ENCODE measurements at places on chromosomes 3 and 15. TPM values are rescaled to one million over a fixed set of nuclear protein-coding genes. Genes with fewer than 3 reads are reported as not detected.

DNA sequence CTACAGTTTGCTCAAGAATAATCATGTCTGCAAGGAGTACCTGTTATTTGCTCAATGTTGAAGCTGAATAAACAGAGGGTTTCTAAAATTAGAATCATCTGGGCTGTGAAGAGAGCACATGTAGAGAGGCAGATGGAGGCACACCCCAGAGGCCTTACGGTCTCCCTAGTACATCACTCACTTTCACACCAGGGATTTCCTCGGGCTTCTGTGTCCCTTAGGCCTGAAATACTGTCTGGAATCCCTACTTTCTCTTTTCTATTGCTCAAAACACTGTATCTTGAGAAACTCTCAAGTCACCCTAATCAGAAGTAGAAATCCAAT, 473.7 kb upstream of the ROBO2 start:
- no peak for DNase-seq

DNA sequence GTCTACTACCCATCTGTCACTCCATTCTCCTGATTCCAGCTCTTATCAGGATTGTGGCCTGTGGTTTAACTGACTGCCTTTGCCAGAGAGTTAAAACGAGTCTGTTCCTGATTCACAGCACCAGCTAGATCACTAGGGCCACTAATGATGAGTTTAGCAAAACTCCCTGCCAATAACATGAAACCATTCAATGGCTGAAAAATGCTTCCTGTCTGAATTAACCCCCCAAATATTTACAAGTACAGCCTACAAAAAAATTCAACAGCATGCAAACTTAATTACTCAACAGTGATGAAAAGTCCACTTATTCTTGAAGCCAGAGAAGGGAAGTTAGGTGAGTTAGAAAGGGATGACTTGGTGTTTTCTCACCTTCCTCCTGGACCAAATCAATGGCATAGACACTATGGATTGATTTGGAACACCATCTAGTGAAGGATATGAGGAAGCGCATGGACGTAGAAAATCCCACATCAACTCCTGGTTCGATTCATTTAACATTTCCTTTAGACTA, 141.4 kb downstream of the TGFBR2 start:
- DNase-seq: peak; percentile 57

- no peak for DNase-seq
Observed at GRCh38 chr3:183802989-183803388, 22.4 kb downstream of the MAP6D1 start.

DNA sequence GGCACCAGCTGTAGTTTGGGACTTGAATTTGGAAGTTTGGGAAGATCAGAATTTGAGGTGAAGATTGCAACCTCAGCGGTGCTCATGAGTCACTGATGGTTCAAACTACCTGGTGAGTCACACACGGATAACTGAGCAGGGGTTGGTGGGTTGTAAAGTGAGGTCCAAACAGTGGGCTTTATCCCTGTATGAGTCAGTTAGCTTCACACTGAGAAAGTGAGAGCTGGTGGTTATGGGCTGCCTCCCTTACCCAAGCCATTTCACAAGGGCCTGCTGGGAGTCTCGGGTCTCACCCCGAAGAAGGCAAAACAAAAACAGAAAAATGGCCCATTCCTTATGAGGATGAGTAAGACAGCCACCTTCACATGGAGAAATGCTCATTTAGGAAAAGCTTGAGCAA, 77.0 kb downstream of the ITGA11 start:
- DNase-seq: peak; percentile 79

GRCh38 chr15:73697033-73697467, 12.9 kb downstream of the CD276 start:
- peak; percentile 60 for DNase-seq

DNA sequence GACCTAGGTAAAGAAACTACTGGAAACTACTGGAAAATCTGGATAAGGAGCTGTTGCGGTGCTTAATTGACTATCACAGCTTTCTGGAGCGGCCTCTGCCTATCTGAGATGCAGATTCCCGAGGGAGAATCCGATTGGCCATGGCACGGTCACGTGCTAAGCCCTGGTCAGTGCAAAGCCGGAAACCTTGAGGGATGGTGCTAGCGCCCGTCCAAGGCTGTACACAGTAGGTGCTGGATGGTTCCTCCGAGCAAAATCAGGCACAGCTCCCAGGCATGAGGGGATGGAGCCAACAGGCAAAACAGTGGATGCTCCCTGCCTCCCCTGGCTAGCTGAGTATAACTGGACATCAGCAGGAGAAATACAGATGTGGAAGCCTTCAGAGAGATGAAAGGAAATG, 238.7 kb upstream of the HES1 start:
- DNase-seq: no peak

- peak; percentile 94 for DNase-seq
Observed at GRCh38 chr3:196108075-196108743, 26.3 kb upstream of the TFRC start.

DNA sequence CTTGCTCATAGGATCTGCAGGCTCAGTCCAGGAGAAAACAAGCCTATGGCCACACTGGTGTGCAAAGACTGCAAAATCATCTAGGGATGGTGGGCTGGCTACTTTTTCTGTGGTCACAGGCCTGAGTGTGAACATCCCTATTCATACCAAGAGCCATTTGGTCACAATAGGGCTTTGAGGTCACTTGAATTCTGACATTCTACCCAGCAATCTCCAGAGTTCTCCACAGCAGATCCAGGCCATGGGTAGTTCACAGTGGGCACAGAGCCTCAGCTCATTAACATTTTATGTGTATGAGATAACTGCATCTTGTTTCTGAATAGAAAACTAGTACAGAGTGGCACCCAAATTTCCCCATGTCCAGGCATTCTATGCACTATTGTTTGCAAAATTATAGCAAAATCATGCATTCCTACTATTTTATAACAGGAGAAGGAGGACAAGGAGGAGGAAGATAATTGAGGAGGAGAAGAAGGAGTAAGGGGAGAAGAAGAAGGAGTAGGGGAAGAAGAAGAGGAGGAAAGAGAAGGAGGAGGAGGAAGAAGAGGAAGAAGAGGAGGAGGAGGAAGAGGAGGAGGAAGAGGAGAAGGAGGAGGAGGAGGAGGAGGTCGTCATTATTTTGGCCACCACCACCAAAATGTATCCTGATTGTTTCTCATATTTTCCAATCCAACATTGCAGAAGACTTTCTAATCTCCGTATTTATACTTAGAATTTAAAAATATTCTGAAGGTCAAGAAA, 129.0 kb downstream of the SEMA6D start:
- DNase-seq: no peak

DNA sequence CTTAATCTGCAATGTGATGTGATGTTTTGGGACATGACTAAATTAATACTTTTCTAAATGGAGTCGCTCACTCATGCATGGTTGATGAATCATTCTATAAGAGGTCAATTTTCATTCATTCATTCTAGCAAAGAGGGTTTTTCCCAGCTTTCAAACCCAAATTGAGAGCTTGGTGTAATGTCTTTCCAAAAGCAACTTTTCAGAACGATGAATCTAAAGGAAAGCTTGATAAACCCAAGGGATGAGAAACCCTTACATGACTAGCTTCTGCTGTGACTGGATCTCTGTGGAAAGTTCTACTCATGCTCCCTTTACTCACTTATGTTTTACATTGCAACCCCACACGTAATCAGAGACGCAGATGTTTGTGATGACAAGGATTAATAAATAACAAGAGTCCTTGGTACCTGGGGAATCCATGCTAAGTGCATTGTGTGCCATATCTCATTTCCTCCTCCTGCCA, 47.7 kb downstream of the PDZRN3 start:
- no peak for DNase-seq

GRCh38 chr3:43255662-43256061, 30.7 kb upstream of the SNRK start:
- DNase-seq: no peak

- no peak for DNase-seq
Observed at GRCh38 chr3:133455960-133456359, 56.1 kb downstream of the BFSP2 start.

- no peak for DNase-seq
Observed at GRCh38 chr3:39106281-39106811, 1.1 kb downstream of the GORASP1 start.

DNA sequence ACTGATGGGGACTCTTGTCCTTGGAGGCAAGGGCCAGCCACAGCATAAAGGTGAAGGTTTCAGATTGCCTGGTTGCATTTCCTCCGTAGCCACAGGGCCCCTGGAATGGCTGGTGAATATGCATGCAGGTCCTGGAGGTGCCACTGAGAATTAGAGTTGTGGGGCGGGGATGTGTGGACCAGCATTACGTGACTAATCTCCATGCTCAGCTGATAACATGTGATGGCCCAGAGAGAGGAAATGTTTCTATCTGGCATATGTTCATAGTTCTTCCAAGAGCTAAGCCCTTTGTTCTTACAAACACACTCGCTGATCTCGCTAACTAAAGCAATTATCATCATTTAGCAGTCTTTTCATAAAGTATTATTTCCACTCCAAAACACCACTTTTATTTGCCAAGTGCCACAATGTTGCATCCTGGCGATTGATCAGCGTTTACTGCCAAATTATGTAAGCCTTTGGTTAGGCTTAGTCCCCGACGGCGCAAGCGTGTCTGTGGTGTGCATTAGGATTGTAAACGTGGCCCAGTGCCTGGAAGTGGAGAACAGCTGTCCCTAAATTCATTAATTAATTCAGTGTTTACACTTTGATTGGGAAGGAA, 55.9 kb downstream of the CGNL1 start:
- no peak for DNase-seq

DNA sequence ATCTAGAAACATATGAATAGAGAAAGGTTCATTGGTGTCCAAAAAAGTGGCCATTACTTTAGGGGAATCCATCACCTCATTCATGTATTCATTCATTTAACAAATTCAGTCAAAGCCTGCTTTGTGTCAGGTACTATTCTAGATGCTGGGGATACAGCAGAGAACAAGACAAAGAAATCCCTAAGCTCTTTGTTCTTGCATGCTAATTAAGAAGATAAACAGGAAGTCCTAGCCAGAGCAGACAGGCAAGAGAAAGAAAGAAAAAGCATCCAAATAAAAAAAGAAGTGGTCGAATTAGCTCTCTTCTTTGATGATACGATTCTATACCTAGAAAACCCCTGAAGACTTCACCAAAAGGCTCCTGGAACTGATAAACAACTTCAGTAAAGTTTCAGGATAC, 12.4 kb upstream of the ZMAT3 start:
- no peak for DNase-seq

DNA sequence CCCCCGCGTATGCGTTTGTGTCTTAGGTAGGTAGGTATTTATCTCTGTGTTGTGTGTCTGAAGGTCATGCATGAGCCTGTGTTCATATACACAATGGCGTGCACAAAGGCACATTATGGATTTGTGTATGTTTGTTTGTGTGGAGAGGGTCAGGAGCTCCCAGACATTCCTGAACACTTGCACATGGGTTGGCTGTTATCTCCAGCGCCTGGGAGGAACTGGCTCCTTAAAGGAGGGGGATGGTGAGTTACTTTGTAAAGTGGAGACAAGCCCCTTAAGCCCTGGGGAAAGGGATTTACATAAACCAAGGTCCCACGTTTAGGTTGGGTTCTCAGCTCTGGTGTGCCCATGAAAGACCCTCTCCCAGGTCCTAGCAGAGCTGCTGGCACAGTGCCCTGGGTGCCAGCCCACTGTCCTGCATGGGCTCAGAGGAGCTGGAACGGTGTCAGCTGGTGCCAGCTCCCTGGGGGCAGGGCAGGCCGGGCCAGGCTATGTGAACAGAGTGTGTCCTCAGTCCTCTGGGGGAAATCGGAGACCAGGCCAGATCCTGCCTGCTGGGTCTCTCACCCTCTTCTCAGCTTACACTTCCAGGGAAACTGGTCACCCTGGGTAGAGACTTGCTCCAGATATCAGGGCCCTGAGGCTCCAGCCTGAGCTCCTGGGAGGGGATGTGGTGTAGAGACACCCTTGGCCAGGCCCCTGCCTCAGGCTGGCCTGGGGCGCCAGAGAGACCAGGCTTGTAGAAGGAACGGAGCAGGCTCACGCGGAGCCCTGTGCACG, 25.1 kb downstream of the SNX33 start:
- peak; percentile 72 for DNase-seq

- no peak for DNase-seq
Observed at GRCh38 chr3:81516042-81516441, 245.4 kb downstream of the GBE1 start.

DNA sequence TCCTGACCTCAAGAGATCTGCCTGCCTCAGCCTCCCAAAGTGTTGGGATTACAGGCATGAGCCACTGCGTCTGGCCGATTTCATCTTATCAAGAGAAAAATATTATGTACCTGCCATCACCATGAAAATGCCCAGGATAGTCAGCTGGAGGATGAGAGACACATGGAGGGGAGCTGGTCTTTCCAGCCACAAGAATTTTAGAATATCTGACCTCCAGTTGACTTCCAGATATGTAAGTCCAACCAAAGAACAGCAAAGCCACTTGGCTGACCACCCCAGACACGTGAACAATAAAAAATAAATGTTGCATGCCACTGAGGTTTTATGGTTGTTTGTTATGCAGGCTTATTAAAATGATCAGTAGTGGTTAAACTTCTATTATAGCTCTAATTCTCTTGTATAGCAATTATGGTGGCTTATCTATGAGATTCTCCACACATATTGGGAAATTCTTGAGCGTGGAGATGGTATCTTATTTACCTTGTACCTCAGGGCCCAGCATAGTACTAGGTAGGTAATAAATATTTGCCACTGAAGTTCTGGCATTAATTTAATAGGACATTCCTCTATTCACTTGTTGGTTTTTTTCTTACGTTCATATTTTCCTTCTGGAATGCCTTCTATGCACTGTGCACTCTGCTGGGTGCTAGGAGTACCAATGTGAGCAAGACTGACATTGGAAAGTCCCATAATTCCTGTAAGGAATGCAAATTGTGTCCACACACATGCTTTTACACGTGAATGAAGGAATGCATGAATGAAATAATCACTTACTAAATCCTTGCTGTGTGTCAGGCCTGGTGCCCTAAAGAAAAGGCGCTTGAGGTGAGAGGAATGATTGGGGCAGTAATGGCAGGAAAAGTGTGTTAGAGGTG, 77.6 kb downstream of the EDEM1 start:
- no peak for DNase-seq

GRCh38 chr15:66462627-66463026, 34.9 kb downstream of the SNAPC5 start:
- no peak for DNase-seq

GRCh38 chr3:126967386-126967785, 15.5 kb upstream of the PLXNA1 start:
- DNase-seq: no peak

DNA sequence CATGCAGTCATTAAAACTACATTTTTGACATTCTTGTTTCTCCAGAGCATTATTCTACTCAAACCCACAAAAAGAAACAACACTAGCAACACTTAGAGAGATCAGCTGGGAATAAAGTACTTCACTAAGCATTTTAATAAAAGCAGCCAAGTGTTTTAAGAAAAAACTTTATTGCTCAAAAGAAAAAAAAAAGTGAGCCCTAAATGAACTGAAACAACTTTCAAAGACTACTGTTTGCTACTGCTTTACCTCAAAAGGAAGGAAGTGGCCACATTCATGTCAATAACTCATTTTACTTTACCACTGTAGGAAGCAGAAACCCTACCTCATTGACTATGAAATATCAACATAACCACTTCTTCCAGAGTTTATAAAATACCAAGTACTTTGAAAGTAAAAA, 91.3 kb downstream of the UACA start:
- no peak for DNase-seq

FETUB gene
- total RNA-seq: not detected

AMT gene
- 12.9 TPM for total RNA-seq

SPPL2A gene
- total RNA-seq: 75.4 TPM

TMEM108 gene
- total RNA-seq: not detected

UPK1B gene
- total RNA-seq: not detected

ESYT3 gene
- 6.4 TPM for total RNA-seq

PRRT3 gene
- total RNA-seq: 0.93 TPM

DPPA4 gene
- total RNA-seq: not detected

XCR1 gene
- 0.18 TPM for total RNA-seq

IGSF10 gene
- 0.55 TPM for total RNA-seq

Measured in PC-9 (cell line).